Peyer's patch (tissue), 4 donors: ENCODE measurements at places on chromosomes 4 and X. TPM values are rescaled to one million over a fixed set of nuclear protein-coding genes. Genes with fewer than 3 reads are reported as not detected.

The HTN1 gene
- total RNA-seq: not detected

The SPACA5 gene
- total RNA-seq: not detected

The USP26 gene
- total RNA-seq: not detected

The CASP3 gene
- total RNA-seq: 28.6 TPM

The ETDA gene
- total RNA-seq: not detected

The TMEM271 gene
- total RNA-seq: not detected

The FAM236B gene
- not detected for total RNA-seq
